ENCODE measurements at places on chromosomes 3 and 15. TPM values are rescaled to one million over a fixed set of nuclear protein-coding genes. Genes with fewer than 3 reads are reported as not detected.

Gene PLSCR5
- not detected for total RNA-seq

Gene TP63
- not detected for total RNA-seq

GRCh38 chr3:126491221-126492013, 15.7 kb upstream of the ZXDC start:
- no peak for DNase-seq

GRCh38 chr15:60890375-60891230, 338.5 kb downstream of the RORA start:
- DNase-seq: no peak

DNA sequence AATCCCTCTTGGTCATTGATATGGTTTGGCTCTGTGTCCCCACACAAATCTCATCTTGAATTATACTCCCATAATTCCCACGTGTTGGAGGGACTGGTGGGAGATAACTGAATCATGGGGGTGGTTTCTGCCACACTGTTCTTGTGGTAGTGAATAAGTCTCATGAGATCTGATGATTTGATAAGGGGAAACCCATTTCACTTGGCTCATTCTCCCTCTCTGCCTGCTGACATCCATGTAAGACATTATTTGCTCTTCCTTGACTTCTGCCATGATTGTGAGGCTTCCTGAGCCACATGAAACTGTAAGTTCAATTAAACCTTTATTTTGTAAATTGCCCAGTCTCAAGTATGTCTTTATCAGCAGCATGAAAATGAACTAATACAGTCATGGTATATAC, 106.9 kb upstream of the UBP1 start:
- DNase-seq: no peak

DNA sequence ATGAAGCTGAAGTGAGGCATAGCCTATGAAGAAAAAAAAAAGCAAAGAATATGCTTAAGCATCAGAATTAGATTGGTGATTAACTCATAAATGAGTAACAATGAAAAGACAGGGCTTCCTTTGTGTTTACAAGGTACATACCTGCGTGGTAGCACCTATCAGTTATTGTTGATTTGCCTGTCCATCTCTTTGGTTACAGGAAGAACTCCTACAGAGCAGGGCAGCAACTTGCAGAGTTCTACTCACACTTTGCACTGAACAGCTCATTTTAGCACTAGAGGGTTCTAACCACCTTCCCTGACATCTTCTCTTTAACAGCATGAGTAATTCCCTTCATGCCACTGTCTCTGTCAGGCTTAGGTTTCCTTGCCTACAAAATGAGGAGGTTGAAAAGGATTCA, 166.0 kb downstream of the DPH6 start:
- no peak for DNase-seq

DNA sequence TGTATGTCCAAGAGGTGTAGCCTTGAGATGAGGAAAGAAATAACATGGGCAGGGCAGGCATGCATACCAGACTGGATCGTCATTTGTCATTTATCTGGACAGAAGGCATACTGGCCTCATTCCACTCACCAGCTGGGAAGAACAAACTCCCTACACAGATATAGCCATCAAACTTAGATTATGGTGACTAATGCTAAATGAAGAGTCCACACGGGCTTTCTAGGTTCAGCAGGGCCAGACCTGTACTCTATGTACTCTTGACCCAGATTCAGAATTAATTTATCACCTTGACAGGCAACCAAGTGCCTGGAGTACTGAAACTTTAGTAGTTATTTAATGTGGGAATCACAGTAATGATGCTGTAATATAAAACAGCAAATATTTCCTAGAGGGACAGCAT, 164.3 kb upstream of the IL12A start:
- peak; percentile 60 for DNase-seq

DNA sequence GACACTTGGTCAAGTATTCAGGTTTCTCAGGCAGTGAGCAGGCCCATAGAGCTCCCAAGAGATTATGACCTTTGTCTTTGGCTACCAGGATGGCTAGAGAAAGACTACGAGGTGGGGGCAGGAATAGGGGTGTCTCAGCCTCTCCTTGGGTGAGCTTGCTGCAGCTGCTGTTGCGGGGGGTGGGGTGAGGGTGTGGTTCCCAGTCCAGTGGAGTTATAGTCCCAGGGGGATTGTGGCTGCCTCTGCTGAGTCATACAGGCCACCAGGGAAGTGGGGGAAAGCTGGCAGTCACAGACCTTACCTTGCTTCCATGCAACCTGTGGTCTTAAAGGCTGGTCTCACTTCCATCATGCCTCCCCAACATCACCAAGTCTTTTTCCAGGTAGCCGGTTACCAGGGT, 31.7 kb downstream of the ATP2C1 start:
- no peak for DNase-seq

DNA sequence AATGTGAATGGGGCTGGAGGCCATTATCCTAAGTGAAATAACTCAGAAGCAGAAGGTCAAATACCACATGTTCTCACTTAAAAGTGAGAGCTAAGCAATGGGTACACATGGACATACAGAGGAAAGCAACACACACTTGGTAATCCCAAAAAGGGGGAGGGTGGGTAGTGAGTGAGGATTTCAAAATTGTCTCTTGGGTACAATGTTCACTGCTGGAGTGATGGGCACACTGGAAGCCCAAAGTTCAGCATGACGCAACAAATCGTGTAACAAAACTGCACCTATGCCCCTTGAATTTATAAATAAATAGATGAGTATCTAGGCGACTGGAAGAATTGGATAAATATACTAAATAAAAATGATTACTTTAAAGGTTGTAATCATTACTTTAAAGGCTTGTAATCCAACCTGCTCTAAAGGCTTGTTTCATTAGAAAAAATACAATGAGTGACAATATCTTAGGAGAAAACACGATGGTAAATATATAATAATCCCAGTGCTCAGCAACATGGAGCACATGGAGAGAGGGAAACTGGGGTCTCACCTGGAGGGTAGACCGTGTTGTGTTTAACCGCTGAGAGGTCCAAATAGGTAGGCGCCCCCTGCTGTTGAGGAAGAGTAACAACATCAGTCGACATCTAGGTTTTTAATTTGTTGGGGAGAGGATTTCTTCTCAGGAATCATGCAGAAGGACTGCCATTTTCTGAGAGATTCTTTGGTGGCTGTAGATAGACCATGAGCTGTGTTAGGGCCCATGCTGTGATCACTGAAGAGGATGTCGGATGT, 78.5 kb upstream of the ROBO1 start:
- no peak for DNase-seq

DNA sequence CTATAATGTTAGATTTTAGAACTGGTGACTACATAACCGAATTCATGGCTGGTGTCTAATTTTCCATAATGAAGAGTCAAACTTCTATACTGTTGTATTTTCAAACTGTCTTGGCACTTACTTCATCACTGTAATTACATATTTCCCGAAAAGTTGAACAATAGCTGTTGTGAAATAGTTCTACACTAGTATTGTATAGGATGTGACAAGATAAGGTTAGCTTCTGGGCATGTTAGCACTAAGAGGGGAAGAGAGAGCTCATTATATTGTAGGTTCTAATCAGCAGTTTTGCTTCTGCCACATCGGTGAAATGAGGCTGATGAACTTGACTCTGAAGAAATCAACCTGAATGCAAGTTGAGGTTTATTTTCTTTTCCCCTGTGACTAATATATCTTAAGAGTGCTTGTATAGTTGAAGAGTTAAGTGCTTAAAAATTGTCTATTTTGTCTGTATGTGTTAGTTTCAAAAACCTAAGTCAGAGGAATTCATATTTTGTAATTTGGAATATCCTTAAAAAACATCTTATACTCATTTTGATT, 8.9 kb downstream of the GYG1 start:
- no peak for DNase-seq

Gene ATP2C1
- 34.6 TPM for total RNA-seq

Gene IQCF6
- not detected for total RNA-seq

Gene GOLGA8N
- total RNA-seq: 0.62 TPM

- no peak for DNase-seq
Observed at GRCh38 chr3:87792534-87793336, 266.1 kb downstream of the CGGBP1 start.

- peak; percentile 3 for DNase-seq
Observed at GRCh38 chr3:117628823-117629291, 919.3 kb downstream of the TUSC7 start.

- DNase-seq: no peak
Observed at GRCh38 chr3:20104167-20104661, 64.0 kb downstream of the KAT2B start.

GRCh38 chr15:74954515-74954914, 2.1 kb downstream of the RPP25 start:
- DNase-seq: no peak

DNA sequence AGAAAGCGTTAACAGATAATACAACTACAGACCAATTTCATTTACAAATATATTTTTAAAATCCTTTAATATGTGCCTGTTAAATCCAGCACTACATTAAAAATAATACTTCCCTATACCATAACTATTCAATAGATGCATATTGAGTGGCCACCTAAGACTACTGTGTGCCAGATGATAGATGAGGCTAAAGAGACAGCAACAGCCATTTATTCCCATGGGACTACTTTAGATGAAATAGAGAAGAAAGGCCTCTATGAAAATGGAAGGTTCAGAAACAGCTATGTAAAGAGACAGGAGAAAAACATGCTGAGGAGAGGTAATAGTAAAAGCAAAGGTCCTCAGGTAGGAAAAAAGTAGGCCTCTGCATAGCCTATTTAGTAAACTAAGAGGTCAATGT, 358.1 kb downstream of the ULK4 start:
- DNase-seq: no peak

- no peak for DNase-seq
Observed at GRCh38 chr15:58329211-58329610, 102.6 kb upstream of the LIPC start.

Gene CORO2B
- not detected for total RNA-seq

Gene COPB2
- total RNA-seq: 98.7 TPM

DNA sequence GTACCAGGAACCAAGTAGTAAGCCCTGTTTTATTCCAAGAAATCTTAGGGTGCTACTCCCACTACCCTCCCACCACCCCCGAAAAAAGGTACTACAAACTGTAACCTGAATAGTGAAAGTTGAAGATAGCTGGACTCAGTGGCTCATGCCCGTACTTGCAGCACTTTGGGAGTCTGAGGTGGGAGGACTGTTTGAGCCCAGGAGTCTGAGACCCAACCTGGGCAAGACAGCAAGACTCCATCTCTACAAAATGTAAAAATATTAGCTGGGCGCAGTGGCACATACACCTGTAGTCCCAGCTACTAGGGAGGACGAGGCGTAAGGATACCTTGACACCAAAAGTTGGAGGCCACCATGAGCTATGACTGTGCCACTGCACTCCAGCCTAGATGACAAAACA, 7.9 kb downstream of the RHOA start:
- no peak for DNase-seq

GRCh38 chr3:41075975-41076374, 123.3 kb upstream of the CTNNB1 start:
- DNase-seq: no peak

DNA sequence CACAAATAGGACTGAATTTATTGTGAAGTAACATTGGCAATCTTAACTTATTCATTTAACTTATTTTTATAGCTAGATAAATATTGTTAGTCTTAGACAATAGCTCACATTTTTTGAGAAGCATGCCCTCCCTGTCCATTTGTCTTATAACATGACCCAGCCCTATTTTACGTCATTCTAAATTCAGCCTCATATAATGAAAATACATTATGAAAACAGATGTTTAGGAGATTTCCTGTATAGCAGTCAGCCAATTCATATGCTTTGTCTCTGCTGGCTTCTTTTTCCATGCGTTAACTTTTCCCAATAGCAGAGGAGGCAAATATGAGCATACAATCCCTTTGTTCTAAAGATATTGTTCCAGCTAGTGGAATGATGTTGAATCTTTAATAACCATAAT, 29.3 kb downstream of the CD200 start:
- DNase-seq: no peak

Gene ITIH1
- not detected for total RNA-seq

DNA sequence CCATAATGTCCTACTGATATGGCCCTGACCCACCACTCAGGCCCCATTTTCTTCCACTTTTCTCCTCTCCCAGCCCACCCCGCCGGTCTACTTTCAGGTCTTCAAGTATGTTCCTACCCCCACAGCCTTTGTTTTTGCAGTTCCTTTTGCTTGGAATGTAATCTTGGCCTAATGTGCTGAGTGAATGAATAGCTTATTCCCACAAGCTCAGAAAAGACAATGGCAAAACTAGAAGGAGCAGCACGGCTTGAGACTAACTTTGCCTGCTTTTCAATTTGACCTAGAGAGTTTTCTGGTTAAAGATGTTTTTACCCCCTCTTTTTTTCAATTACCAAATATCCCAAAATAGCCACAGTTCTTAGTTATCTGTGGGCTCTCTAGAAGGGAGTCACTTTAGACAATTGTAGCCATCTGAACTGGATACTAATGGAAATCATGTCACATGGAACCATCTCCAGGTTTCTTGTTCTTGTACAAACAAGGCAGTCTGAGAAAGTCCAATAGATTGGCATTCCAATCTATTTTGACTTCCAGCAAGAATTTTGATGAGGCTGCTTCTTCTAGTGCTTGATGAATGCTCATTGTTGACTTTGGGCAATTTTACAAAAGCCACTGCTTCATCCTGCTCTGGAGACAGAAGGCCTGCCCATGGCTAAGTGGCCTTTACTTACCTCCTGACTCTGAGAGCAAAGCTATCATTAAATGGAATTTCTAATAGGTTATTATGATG, 16.3 kb upstream of the LMCD1 start:
- no peak for DNase-seq

GRCh38 chr15:40899536-40900207, 5.4 kb downstream of the VPS18 start:
- DNase-seq: no peak

- no peak for DNase-seq
Observed at GRCh38 chr15:91380114-91380513, 280.1 kb downstream of the SV2B start.

- no peak for DNase-seq
Observed at GRCh38 chr3:39166932-39167532, 13.6 kb upstream of the CSRNP1 start.

DNA sequence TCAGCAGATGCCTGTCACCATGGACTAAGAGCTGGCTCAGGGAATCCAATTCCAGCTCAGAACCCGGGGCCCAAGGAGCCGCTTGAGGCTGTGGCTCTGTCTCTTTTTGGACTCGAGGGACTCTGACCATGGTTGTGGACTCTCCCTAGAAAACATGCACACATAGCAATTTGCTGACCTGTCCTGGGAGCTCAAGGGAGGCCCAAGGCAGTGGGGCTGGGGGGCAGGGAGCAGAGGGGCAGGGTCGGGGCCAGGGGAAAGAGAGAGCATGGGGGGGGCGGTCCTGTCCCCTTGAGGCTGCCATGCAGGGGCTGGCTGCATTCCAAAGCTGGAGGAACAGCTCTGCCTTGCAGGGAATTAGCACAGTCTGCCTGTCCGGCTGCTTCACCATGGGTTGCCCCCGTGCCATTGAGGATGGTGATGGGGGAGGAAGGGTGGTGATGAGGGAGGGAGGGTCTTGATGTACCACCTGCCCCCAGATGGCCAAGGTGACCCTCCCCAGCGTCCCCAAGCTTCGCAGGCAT, 190.1 kb downstream of the GOLGA6L6 start:
- no peak for DNase-seq

- no peak for DNase-seq
Observed at GRCh38 chr3:129521611-129522010, 6.8 kb upstream of the RHO start.

Gene LRRK1
- total RNA-seq: not detected

Gene IL5RA
- not detected for total RNA-seq
